H1 (cell line): ENCODE measurements at places on chromosomes 1 and 21. TPM values are rescaled to one million over a fixed set of nuclear protein-coding genes. Genes with fewer than 3 reads are reported as not detected.

CD34 gene
- 0.39 and 0.46 TPM in 2 replicates for total RNA-seq

DNA sequence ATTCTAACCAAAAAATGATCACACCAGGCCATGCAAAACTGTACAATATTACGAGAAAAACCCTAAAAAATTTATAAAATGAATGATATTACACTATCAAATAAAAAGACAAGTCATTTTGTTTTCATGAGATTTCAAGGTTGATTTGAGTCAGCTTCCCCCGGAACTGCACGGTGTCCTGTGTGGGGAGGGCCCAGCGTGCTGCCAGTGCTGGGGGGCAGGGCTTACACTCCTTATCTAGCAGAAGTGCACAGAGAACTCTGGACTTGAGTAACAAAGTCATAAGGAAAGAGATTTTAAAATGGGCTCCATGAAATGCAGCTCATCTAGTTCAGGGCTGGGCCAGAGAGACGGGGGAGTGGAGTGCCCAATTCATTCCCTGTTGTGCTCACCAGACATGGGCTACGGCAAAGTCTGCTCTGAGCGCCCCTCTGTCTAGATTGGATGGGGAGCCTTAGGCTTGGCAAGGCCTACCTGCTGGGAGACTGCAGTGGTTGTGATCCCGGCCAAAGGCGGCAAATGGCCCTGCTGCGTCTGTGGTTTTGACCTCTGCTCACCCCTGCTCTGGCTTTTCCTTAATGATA, 50.1 kb downstream of the COQ8A start:
- no peak for DNase-seq
- H3K4me1 ChIP-seq: peaks cover 22% of the 10 kb centered on the region
- no peak overlapping the region for H3K4me3 ChIP-seq
- no peaks in the 10 kb centered on the region for H3K27me3 ChIP-seq
- no peak overlapping the region for H3K27ac ChIP-seq

GRCh38 chr1:172673761-172674160, 14.9 kb downstream of the FASLG start:
- H3K27ac ChIP-seq: no peak overlapping the region
- DNase-seq: no peak
- no peaks in the 10 kb centered on the region for H3K36me3 ChIP-seq
- H3K27me3 ChIP-seq: no peaks in the 10 kb centered on the region
- H3K4me3 ChIP-seq: no peak overlapping the region

DNA sequence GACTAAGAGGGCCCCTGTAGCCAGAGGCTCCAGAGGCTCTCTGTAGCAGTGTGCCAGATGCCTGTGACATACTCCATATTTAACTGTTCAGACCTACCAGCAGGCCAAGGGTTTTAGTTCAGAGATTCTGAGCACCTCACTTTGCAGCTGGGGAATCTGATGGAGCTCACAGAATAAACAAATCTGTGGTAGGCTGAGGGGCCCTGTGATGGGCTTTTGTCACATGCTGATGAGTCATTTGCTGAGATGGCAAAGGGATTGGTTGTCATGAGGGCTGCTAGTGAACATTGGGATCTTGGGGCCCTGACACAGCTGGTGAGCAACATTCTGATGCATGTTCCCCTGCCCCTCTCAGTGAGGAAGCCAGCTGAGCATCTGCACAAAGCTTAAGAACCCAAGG, 482.2 kb downstream of the CAMTA1 start:
- no peak overlapping the region for H3K27ac ChIP-seq
- no peaks in the 10 kb centered on the region for H3K27me3 ChIP-seq
- no peaks in the 10 kb centered on the region for H3K36me3 ChIP-seq
- no peak overlapping the region for H3K4me3 ChIP-seq
- no peak for DNase-seq

GRCh38 chr21:46420241-46421190, 38.2 kb upstream of the DIP2A start:
- H3K27ac ChIP-seq: no peak overlapping the region
- DNase-seq: no peak
- peaks cover 25% of the 10 kb centered on the region for H3K36me3 ChIP-seq
- H3K4me3 ChIP-seq: no peak overlapping the region
- peaks cover 16% of the 10 kb centered on the region for H3K4me1 ChIP-seq

GRCh38 chr1:151574575-151575529, 34.7 kb downstream of the TUFT1 start:
- DNase-seq: no peak
- 0 out of 2 replicates have a peak, but pooled peaks cover 2% of the 10 kb centered on the region for H3K4me1 ChIP-seq
- no peak overlapping the region for H3K4me3 ChIP-seq

- H3K4me3 ChIP-seq: no peak overlapping the region
- peaks cover 24% of the 10 kb centered on the region for H3K36me3 ChIP-seq
- no peak overlapping the region for H3K27ac ChIP-seq
- DNase-seq: no peak
Measured at GRCh38 chr1:30982937-30983336, 74.4 kb upstream of the SDC3 start.

DNA sequence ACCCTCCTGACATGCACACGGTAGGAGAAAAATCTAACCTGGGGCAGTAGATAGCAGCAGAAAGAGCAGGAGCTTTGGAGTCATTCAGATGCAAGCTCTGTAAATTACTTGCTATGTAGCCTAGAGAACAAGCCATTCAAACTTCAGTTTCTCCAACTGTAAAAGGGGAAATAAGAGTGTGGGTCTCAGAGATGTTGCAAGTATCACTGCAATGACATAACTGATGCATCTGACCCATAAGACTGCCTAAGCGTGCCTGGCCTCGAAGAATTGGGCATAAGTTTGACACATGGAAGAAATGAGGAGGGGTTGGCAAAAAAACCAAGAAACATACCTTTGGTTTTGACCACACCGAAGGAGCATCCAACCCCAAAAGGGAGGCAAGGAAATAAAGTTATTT, 5.2 kb downstream of the AK2 start:
- H3K27me3 ChIP-seq: no peaks in the 10 kb centered on the region
- no peak for DNase-seq
- no peak overlapping the region for H3K27ac ChIP-seq
- H3K4me3 ChIP-seq: no peak overlapping the region
- no peaks in the 10 kb centered on the region; the same call in none of the 2 replicates for H3K36me3 ChIP-seq

DNA sequence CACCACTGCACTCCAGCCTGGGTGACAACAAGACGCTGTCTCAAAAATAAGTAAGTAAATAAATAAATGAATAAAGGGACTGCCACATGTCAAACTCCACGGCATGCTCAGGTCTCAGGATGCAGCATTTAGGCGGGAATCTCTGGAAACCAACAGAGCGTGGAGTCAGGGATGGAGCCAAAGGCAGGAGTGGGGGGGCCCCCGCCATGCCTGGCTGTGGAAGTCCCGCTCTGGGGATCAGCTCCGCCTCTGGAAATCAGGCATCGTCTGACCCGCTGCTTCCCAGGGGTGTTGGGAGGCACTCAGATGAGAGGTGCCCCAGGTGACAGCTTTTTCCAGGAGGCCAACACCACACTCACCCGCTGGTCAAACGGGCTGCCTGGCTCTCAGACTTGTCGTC, 20.2 kb downstream of the KIF17 start:
- no peaks in the 10 kb centered on the region for H3K27me3 ChIP-seq
- H3K4me1 ChIP-seq: no peaks in the 10 kb centered on the region
- no peak overlapping the region for H3K27ac ChIP-seq
- no peaks in the 10 kb centered on the region for H3K36me3 ChIP-seq
